NCI-H345 (cell line): ENCODE measurements at places on chromosomes 7 and 10.

DNA sequence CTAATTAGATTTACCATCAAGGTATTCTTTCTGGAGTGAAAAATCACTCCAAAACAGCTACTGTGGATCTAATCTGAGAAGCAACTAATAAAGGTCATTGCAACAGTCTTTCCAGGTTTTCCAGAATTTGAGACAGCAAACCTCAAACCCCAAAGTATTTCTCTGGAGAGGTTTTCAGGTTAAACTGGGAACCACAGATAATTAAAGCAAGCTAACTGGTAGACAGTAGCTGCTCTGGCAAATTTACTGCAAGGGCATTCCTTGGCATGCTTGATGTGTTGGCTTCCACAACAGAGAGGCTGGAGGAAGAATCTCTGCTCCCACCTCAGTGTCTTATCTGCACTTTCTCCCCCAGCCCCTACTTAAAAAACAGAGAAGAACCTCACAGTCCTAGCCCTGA, 140.0 kb upstream of the NRBF2 start:
- DNase-seq, result no peak

- DNase-seq, result no peak
Measured at GRCh38 chr7:100156331-100157068, 2.0 kb downstream of the TRAPPC14 start.

DNA sequence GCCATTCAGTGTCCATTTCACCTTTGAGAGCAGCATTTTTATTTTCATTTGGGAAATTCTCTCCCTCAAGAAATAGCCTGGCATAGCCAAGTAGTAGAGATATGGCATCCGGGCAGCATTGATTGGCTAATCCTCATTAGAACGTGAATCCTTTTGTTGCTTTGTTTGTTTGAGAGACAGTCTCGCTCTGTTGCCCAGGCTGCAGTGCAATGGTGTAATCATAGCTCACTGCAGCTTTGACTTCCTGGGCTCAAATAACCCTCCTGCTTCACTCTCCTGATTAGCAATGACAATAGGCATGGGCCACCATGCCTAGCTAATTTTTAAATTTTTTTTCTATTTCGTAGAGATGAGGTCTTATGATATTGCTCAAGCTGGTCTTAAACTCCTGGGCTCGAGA, 1174.9 kb upstream of the AUTS2 start:
- DNase-seq, result peak; percentile 11

DNA sequence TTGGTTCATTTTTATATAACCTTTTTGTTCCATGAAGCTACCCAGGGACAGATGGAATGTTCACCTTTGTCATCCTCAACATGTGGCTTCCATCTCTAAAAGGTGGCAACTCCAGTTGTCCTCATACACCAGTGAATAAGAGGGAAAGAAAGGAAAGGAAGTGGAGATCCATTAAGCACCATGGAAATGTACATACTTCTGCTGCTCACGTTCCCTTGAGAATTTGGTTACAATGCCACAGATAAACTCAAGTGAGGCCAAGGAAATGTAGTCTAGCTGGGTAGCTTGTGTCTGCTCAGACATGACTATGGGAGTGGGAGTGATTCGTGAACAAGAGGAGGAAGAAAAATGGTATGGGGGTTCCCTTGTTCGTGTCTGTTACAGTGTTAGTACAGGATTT, 237.1 kb upstream of the FAM3C start:
- DNase-seq, result no peak

- no peak for DNase-seq
Measured at GRCh38 chr7:131026297-131027000, 292.4 kb upstream of the KLF14 start.

GRCh38 chr7:44966731-44967538, 11.9 kb downstream of the MYO1G start:
- peak; percentile 41 for DNase-seq

DNA sequence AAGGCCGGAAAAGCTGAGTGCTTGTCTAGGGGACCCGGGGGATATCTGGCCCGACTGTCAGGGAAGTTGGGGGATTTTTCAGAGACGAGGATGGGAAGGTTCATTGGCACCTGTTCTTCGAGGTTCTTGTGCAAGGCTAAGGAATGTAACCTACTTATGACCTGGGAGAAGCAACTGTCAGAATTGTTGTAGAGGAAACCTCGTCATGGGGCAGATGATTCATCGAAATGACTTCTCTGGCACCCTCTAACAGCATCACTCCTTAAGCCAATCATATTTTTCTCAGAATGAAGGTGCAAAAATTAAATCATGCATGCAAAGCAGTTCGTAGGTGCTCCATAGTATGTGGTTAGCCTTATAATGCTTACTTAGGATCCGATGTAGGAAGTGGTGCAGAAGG, 58.6 kb downstream of the PLXDC2 start:
- DNase-seq, result no peak

GRCh38 chr10:95655571-95656290, 780 bp downstream of the ALDH18A1 start:
- no peak for DNase-seq

DNA sequence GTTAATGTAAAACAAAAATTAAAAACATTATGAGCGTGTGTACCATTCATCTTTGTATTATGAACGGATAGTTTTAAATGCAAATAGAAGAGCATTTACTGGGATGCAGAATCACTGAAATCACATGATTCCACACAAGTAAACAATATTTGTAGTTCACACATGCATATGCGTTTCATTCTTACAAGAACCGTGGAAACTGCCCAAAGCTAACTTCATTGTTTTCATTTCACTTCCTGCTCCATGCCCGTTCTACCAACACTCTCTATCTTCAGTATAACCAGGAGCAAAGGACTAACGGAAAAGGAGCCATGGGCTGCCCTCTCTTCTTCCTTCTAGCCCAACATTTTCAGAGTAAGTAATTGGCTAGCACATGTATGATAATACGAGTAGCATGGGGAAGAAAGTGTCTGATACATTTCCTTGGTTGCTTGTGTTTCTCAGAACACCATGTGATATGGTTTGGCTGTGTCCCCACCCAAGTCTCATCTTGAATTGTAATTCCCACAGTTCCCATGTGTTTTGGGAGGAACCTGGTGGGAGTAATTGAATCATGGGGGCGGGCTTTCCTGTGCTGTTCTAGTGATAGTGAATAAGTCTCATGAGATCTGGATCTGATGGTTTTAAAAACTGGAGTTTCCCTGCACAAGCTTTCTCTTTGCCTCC, 38.8 kb downstream of the ZNF783 start:
- DNase-seq, result no peak

DNA sequence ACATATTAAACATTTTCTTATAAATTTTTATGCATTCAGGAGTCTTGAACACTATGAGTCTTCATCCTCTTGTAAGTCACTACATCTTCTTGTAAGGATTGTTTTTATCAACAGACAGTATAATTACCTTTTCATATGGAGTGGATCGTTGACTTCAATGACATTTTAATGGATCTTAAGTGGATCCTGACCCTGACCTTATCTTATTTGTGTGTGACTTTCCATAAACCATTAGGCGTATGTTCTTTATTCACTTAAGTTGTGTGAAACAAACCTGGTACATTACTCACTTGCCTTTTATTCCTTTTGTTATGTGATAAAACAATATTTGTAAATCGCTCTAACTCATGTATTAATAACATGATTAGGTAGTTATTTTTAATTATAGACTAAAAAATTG, 18.5 kb upstream of the SEMA3C start:
- no peak for DNase-seq

- DNase-seq, result no peak
Measured at GRCh38 chr10:14670551-14671240, 104.0 kb downstream of the FAM107B start.

DNA sequence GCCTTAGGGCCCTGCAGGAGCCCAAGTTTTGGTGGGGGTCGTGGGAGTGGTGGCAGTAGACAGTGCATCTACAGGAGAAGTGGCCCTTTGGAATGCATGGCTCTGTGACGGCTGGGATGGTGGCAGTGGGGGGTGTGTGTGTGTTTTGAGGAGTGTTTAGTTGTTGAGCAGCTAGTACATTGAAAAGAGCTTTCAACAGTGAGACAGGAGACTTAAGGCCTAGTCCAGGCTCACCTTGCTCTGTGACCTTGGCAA, 27.1 kb downstream of the ZNF775 start:
- DNase-seq, result peak; percentile 3

DNA sequence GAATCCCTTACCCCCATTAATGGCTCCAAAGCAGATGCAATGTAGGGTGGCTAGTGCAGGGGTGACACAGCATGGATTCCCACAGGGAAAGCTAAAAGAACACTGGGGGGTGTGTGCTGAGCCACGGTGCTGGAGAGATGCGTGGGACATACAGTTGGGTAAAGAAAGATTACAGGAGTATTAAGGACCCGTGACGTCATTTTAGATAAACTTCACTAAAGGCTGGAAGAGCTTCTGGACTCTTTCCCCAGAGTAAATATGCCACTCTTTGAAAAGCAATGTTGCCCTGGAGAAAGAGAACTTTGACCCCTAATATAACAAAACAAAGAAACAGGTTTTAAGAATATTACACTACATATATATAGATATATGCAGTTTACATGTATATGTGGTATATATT, 481.5 kb upstream of the VSTM2A start:
- no peak for DNase-seq

GRCh38 chr7:91636129-91636724, 244.3 kb downstream of the MTERF1 start:
- DNase-seq, result no peak

DNA sequence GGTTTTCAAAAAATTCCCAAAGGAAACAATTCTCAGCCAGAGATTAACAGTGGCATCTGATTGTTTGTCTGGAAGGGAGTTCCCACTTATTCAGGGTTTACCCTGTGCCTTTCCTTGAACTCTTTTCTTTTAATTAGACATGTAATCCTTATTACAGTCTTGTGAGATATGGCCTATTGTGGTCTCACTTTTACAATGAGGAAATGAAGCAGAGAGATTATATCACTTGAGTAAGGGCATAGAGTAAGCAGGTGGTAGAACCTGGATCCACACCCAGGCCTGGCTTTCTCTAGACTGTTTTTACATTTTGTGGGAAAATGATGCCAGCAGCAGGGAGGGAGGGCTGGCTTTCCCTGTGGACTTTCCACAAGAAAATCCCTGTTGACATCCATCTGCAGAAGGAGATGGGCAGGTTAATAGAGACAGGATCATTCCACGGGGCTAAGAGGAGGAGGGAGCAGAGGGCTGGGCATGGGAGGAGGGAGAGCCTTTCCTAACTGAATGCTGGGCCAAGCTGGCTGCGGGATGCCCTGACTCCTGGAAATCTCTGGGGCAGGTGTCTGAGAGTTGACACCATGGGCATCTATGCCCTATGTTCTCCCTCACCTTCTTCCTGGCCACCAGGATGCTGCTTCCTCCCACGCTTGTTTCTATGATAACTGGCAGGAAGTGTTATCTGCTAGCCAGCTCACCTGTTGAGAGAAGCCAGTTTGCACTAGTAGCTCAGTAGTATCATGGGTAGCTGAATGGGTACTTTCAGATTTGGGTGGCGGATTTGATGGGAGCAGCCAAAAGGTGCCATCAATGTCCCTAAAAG, 28.7 kb upstream of the ARHGAP22 start:
- no peak for DNase-seq

DNA sequence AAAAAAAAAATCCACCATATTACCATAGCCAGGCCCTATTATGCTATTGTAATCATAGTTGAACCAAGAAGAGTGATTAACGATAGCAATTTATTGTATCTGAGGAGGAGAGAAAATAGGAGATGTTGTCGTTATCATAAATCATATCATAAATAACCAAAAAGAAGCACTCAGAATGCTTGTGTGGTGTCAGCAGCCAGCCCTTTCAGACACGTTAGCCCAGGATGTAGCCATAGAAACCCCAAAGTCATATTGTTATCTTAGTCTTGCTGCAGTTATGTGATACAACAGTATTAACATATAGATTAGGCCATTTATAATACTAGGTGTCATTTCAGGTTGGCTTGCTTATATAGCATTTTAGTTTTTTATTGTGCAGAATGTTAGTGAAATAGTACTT, 102.2 kb upstream of the GATA3 start:
- DNase-seq, result no peak

DNA sequence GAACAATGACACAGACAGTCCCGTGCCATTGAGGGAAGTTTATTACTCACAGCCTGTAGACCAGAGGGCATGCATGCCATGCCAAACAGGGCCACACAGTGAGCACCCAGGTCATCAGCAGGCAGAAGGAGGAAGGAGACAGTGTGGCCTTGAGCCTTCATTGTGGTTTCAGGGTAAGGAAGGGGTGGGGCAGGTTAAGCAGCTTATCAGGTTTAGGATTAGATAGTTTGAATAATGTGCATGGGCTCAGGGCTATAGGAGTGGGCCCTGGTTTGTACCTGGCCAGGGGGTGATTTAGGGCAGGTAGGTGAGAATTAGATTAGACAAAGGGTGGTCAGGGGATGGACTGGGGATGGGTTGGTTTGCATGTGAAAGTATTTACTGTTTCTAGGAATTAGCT, 67.9 kb downstream of the ADCY1 start:
- DNase-seq, result no peak

- DNase-seq, result no peak
Measured at GRCh38 chr10:63210611-63211196, 77.6 kb downstream of the NRBF2 start.

DNA sequence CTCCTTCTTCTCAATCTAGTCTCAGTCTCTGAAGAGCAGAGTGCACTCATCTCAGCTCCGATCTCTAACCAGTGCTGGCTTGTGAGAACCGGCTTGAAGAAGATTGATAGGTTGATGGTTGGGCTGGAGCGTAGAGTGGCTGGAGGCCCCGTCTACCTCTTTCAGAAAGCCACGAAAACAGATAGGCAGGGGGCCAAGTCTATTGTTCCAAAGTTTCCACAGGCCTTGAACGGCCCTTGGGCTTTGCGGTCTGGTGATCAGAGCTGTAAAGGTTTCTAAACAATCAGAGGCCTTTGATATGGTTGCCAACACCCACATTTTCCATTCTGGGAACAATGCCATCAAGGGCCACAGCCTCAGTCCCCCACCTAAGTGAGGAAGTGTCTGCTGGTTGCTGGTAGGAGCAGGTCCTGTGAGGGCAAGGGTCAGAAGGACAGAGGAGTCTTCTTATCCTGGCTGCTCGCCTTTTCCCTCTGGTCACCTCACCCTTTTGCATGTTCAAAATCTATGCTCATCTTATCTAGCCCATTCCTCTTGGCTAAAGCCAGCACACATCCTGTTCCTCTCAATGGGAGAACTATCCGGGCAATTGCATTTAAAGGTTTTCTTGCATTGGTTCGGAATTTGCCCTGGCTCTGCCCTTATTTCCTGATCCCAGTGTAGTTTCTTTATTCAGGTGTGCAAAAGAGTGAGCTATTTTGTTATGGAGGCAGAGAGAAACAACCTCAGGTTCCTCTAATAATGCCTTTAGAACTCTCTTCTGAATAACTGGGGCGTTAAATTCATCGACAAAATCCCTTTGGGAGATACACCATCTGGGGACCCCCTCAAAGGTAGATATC, 70.3 kb upstream of the KMT2E start:
- DNase-seq, result peak; percentile 90

GRCh38 chr7:70574970-70575799, 556.8 kb upstream of the GALNT17 start:
- peak; percentile 80 for DNase-seq

DNA sequence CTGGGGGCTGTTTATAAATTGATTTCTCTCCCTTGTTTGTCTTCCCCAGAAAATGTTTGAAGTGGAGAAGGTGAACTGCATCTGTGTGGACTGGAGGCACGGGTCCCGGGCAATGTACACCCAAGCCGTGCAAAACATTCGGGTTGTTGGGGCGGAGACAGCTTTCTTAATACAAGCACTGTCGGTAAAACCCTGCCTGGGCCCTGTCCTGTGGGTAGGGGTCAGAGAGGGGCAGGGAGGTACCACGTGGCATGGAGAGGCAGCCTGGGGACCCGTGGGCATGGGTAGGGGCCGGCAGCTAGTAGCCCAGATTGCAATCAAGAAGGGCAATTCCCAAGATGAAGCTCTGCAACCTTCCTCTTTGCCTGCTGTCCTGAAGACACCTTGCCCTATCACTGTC, 6.1 kb downstream of the PNLIPRP2 start:
- DNase-seq, result no peak
